ENCODE measurements at places on chromosomes 3 and 15.

GRCh38 chr3:20305647-20306046 is 119.6 kb upstream of the SGO1 start:
- DNase-seq, result no peak

GRCh38 chr15:85752491-85752961 is 42.2 kb downstream of the KLHL25 start:
- DNase-seq, result no peak

GRCh38 chr15:96177279-96177678 is 153.2 kb upstream of the NR2F2 start:
- no peak for DNase-seq

DNA sequence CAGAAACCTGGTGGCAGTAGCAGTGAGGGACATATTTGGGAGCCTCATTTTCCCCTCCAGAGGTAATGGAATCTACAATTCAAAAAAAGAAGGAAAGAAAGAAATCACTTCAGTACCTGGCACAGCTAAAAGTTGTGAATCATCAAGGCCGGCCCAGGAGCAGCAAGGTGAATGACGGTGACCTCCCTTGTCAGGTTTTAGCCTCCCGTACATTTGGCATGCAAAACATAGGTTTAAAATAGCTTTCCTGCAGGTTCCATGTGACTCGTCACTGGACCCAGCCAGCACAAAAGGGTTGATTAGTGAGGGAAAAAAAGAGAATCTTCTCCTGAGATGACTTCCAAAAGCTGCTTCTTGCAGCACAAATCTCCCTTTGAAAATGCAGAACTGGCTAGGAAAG is 394.2 kb downstream of the LSAMP start:
- no peak for DNase-seq

GRCh38 chr3:81592101-81592500 is 169.3 kb downstream of the GBE1 start:
- DNase-seq, result no peak
